ENCODE measurements at places on chromosomes 5 and 9.

DNA sequence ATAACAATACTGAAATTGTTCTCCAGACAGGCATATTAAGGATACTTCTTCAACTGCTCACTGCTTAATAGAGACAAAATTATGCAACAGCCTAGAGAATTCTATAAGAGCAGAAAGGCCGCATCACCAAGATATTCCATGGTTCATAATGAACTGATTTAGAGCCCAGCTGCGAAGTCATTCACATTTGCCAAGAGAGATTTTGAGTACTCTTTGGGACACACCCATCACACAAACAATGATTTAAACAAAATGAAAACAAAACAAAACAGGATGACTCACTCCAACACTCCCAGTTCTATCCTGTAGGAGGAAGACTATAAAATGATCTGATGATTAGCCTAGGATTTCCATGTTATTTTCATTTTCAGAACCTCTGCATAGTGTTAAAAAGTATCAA, 145.7 kb upstream of the GNA14 start:
- no peak for DNase-seq

- DNase-seq, result no peak
Measured at GRCh38 chr5:142823806-142824205, 53.6 kb downstream of the ARHGAP26 start.

- DNase-seq, result no peak
Measured at GRCh38 chr9:115972843-115973595, 180.6 kb upstream of the PAPPA start.

- no peak for DNase-seq
Measured at GRCh38 chr5:172799416-172799815, 28.4 kb upstream of the DUSP1 start.

GRCh38 chr9:132531195-132531594, 51.2 kb upstream of the BARHL1 start:
- DNase-seq, result no peak

- no peak for DNase-seq
Measured at GRCh38 chr9:9924376-9924775, 688.4 kb downstream of the PTPRD start.

DNA sequence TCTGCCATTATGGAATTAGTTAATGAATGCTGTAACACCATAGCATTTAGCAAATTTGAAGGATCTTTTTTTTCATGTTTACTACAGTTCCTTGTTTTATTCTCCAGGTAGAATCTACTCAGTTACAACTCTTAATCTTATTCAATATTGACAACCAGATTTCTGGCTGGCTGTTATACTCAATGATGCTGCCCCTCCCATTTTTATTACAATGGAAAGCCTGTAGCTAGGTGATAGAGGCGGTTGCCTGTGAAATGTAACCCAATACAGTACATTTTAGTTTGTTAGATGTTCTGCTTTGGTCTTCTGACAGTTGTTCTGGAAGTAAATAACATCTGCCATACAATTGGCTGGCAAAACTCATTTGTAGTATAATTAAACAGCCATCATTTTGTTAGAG, 294.2 kb downstream of the DMRTA1 start:
- DNase-seq, result no peak

- DNase-seq, result no peak
Measured at GRCh38 chr9:115104908-115105307, 13.0 kb downstream of the TNC start.

GRCh38 chr5:23820765-23821471, 313.5 kb downstream of the PRDM9 start:
- DNase-seq, result peak; percentile 44

- peak; percentile 51 for DNase-seq
Measured at GRCh38 chr5:87268126-87268969, 665 bp downstream of the RASA1 start.

- DNase-seq, result no peak
Measured at GRCh38 chr9:122070728-122071515, 22.2 kb downstream of the TTLL11 start.

DNA sequence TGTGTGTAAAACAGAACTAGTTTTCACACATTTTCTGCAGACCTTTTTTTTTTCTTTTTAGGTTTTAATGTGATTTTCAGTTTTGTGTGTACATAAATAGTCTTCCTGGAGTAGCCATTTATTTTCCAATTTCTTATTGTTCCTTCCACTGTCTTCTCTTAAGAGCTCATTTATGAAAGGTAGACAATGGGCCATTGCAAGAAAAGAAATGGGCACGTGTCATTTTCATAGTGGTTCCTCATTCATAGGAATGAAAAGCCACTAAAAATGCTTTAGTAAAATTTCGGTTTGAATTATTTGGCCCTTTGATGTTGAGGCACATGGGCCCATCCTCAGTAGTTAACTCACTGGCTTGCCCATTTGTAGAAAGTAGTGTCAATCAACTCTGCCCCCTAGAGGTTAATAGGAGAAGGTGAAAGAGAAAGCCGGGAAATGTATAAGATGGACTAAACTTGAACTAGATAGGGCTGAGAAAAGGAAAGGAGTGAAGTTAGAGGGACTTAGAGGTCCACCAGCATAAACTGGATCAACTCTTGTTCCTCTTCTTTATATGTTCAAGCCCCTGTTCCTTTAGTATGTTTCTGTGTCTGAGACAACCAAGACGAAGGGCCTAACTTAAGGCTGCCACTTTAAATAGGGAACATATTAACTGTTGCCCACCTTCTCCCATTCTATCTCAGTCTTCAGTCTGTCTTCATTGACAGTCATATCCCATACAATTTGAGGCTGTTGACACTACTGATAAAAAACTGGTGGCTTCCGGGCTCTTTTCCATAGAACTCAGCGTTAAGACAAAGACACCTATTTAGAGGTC, 72.6 kb downstream of the SMARCA2 start:
- peak; percentile 39 for DNase-seq

GRCh38 chr9:95286151-95286550, 31.4 kb downstream of the FANCC start:
- DNase-seq, result no peak

- peak; percentile 40 for DNase-seq
Measured at GRCh38 chr9:73683862-73684591, 532.4 kb downstream of the ANXA1 start.

DNA sequence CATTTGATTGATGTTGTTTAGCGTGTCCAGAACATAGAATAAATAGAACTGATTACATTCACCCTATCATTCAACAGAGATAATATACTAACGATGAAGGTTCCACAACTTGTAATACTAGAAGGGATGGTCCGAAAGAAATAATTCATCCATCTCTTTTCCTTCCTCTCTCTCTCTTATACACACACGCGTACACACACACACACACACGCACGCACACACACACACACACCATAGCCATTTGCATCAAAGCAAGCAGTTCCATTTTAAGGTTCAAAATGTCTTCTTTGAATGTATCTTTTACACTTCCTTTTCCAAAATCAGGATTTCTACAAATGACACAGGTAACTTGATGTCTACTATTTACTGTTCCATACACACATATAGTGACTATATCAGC, 887 bp downstream of the GDA start:
- no peak for DNase-seq

GRCh38 chr9:33932078-33932807, 115.3 kb downstream of the UBE2R2 start:
- no peak for DNase-seq

- peak; percentile 18 for DNase-seq
Measured at GRCh38 chr9:104780796-104781395, 17.0 kb downstream of the NIPSNAP3B start.

DNA sequence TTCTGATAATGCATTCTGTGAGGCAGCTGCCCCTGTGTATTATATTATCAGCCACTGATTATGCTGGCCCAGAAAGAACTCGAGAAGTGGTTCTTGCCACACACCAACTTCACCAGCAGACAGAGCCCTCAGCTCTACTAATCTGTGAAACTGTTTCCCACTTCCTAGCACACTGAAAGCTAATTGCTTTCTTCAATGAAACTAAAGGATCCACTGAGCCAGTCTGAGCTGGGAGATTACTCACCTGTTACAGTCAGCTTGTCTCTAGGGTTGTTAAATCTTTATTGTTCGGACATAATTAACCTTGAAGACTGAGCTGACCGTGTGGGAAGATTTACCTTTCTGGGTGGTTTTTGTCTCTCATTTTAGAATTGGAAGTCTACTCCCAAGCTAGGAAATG, 263.2 kb downstream of the KCTD16 start:
- DNase-seq, result no peak

GRCh38 chr9:75142202-75142601, 53.9 kb downstream of the OSTF1 start:
- DNase-seq, result no peak

DNA sequence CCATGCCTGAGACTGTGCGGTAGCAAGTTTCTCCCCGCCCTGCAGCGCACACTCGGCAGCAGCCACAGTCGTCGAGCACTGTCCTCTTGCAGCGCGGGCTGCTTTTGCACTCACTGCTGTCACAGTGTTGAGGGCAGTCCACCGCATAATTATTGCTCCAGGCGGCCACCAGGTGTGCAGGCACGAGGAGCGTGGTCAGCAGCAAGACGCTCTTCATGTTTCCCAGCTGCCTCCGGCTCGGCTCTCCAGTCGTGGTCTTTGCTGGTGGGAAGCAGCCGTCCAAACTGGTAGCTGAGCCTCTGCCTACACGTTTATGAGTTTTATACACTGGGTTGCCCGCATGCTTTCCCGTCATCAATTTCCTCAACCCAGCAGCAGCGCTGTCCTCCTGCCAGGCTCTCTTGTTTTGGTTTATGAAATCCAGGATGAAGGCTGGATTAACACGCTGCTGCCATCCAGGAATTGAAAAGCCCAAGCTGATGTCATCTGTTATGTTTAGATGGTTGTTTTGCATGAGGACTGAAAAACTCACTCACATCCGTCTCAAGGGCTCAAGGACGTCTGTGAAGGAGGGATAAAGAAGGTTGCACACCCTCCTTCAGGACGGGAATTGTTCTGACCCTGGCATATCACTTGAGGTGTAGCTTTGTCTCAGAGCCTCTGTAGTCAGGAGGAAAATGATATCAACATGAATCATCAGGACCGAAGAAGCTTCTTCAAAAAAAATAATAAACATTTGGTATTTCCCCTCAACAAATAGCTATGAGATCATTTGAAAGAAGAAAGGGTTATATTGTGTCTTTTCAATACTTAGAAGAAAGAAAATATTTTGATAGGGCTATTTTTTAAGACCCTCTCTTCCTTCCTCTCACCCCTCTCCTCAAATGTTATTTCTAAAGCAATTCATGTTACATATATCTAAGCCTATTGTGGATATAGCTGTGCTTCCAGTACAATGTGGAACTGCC, at the start of gene ESM1:
TSS of gene ESM1 (minus strand) at position 293 of the 968 bp plus-strand sequence. CDS start at position 217, 76 bp downstream.
- DNase-seq, result no peak

DNA sequence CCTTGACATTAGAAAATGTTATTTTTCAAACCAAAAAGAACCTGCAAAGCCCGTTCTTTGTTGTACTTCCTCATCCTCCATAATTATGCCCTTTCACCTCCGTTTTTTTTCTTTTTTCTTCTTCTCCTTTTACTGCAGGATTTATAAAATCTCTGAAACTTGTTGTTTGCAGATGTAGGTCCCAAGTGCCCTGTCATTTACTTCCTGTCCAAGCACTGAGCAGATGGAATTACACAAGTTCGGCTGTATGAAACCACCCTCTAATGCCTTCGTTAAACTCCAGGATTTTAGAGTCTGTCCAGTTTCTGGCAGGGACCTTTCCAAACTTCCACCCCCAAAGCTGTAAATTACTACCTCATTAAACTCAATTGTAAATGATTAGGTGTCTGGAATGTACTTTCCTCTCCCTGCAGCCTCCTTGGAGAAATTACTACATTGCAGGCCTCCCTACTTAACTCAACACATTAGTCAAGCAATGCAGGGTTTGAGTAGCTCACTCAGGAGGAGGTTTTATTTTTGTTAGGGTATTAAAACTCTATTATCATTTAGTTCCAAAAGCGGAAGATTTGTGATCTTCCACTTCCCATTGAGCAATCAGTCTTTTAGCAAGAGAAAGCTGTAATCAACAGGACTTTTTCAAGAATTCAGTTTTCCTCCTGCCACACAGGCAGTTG, 125.6 kb upstream of the LPAR1 start:
- no peak for DNase-seq

GRCh38 chr5:168151041-168151440, 140.4 kb upstream of the WWC1 start:
- no peak for DNase-seq

GRCh38 chr5:124315741-124316415, 430.6 kb downstream of the ZNF608 start:
- no peak for DNase-seq

DNA sequence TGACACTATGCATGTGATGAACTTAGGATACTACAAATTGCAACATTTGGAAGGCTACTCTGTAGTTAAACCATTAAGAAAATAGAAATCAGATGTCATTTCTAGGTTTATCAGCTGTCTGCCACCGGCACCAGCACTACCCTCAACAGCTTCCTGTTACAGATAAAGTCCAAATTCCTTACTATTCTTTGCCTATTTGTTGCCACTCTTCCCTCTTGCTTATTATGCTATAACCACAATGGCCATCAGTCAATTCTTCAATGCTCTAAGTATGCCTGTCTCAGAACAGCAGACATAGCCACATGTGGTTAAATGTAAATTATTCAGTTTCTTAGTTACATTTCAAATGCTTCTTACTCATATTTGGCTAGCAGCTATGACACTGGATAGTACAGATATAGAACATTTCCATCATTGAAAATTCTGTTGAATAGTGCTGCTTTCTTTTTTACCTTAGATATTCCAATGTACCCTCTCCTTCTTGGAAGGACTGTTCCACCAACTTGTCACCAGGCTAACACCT, 21.0 kb downstream of the DHX29 start:
- no peak for DNase-seq

DNA sequence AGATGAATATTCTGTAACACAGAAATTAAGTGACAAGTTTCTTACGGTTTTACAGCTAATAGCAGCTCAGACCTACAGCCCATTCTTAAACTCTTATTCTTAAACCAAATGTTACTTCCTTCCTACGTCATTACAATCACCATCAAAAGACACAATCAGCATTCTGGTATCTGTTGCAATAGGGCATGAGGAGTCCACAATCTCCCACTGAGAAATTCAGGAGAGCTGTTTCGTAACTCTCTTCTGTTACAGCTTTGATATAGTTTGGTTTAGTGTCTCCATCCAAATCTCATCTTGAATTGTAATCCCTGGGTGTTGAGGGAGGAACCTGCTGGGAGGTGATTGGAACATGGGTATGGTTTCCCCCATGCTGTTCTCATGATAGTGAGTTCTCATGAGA, 163.4 kb downstream of the GAS1 start:
- DNase-seq, result no peak

GRCh38 chr5:93454896-93455295, 126.1 kb downstream of the NR2F1-AS1 start:
- no peak for DNase-seq

GRCh38 chr5:176934309-176934930, 35.3 kb upstream of the HK3 start:
- DNase-seq, result no peak

- no peak for DNase-seq
Measured at GRCh38 chr5:56343988-56344387, 110.9 kb upstream of the ANKRD55 start.

DNA sequence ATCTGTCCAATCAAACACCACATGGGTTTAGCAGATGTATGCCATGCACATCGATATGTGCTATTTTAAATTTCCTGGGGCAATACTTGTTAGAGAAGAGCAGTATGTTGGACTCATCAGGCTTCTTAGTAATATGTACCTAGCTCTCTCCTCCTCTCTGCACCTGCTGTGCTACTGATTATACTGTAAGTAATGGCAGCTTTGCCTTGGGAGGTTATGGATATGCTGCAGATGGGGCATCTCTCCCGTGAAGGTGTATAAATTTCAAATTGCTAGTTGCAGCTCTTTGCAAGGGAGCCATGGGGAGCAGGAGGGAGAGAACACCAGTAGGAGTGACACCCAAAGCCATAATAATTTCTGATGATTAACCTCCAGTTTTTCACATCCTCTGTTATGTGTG, 101.5 kb downstream of the SPATA31D1 start:
- DNase-seq, result no peak

- peak; percentile 15 for DNase-seq
Measured at GRCh38 chr9:37528652-37529471, 43.1 kb downstream of the POLR1E start.
